ENCODE measurements at places on chromosomes 1 and 21.

DNA sequence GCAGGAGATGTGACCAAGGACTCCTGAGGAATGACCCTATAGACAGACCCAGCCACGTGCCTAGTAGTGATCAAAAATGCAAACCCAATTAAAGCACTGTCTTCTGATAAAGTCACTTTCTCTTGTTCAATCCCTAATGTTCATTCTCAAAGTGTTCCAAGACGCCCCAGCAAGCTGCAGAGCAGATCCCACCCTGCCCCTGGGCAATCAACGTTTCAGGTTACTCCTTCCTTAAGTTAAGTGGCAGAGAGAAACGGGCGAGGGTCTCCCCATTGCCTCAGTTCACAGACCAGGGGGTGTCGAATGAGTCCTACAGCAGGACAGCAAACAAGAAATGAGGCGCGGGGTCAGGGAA is 699 bp upstream of the RGS2 start:
- no peak for DNase-seq

GRCh38 chr1:85333186-85333585 is 56.8 kb upstream of the BCL10 start:
- DNase-seq: no peak

GRCh38 chr1:5983361-5984103 is 8.7 kb downstream of the NPHP4 start:
- no peak for DNase-seq

DNA sequence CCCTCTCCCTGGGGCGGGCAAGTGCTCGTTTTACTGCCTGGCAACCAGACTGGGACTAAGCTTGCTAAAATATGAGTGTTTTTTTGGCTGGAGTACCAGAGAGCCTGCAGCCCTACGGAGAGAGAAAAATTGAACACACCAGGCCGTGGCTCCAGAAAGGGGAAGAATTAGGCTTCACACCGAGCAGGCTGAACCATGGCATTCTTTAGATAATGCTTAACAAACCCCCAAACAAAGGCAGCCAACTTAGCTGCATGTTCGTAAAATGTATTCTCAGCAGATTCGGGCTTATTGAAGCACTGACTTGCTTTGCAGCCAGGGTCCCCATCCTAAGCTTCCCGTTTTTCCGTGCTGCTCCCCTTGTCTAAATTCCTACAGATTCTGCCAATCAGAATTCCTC is 76.6 kb downstream of the LMX1A start:
- no peak for DNase-seq

DNA sequence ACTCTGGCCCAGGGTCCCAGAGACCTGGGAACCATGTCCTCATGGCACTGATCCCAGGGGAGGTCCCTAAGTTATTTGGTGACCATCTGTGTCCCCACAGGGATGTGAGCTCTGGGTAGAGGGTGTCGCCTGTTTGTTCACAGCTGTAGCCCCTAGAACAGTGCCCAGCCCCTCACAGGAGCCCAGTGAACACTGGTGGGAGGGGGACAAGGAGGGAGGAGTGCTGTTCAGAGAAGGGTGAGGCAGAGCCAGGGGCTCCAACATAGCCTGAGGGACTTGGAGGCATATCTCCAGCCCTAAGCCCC is 450.4 kb downstream of the MATN1 start:
- DNase-seq: no peak

DNA sequence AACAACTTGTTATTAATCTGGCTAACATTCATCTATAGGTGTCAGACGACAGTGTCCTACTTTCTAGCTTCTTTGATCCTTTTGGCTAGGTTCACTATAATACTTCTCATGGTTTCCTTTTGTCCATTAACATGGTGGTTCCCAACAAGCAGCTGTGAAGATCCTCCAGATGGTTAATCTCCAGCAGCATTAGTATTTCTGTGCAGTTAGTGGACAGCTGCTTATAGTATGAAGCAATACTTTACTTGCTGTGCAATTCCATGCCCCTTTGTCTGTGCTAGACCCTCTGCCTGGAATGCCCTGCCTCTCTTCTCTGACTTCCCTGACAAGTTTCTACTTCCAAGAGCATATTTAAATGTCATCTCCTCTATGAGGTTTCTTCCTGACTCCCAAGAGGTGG is 41.7 kb upstream of the ARHGAP29 start:
- DNase-seq: no peak

DNA sequence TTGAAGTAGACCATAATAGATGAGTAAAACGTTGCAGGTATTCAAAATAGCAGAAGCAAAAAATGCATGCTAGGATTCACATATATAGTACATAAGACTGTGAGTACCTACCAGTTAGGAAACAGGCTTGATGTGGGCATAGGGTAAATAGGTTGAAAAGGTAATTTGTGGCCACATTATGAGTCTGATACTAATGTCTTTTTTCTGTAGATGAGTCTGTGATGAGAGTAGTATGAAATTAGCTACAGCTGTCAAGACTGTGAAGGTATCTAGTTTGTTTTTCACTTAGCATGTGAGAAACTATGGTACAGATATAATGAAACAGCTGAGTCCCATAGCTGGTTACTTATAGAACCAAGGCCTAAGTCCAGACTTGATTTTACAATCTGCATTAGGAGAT is 12.4 kb upstream of the SPATA1 start:
- no peak for DNase-seq

- DNase-seq: no peak
Measured at GRCh38 chr1:80392529-80392928, 1386.0 kb upstream of the ADGRL4 start.

DNA sequence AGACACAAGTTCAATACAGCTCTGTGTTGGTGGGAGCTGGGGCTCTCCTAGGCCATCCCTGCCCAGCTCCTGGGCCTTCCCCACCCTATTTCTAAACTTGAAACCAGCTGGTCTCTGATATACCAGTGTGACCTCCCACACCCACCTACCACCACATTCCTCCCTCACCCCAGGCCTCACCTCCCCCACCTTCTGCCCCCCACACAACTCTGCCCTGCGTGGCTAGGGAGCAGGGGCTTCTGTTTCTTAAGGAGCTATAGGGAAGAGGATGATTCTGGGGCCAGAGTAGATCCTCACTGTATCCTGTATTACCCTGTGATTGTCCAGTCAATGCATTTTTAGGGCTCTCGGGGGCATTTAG is 16.5 kb downstream of the NES start:
- DNase-seq: no peak

GRCh38 chr1:5857508-5858090 is 134.6 kb downstream of the NPHP4 start:
- no peak for DNase-seq

DNA sequence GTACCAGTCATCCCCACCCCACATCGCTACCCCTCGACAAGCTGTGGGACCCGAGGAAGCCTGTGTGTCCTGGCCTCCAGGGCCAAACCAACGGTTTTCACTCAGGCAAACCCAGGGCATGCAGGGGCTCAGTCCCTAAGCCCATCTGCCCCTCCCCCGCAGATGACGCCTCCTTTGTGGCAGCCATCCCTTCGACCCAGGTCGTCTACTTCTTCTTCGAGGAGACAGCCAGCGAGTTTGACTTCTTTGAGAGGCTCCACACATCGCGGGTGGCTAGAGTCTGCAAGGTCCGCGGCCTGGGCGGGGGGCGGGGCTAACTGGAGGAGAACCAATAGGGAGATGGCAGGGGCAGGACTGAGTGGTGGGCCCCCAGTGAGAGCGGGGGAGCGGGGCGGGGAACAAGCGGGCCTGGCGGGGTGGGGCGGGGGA is 7.4 kb downstream of the SEMA4A start:
- no peak for DNase-seq

DNA sequence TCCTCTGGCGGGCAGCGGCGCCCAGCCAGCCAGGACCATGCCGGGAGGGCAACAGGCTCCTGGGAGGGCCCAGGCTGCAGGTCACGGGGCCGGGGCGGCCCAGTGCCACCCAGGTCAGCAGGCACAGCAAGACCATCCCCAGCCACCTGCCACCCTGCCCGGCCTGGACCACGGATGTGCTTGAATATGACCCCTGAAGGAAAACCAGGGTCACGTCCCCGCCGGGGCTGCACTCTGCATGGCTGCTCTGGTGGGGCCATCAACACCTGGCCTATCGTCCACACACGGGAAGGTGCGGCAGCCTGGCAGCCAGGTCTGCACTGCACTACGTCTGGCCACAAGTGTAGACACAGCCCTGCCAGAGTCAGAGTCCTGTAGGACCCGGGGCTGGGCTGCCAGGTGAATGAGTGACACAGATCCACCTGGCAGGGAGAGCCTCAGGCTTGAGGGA is 6.9 kb downstream of the WNT9A start:
- no peak for DNase-seq

- no peak for DNase-seq
Measured at GRCh38 chr1:162142968-162143367, 73.5 kb downstream of the NOS1AP start.

- no peak for DNase-seq
Measured at GRCh38 chr1:61980561-61980960, 214.1 kb upstream of the L1TD1 start.

GRCh38 chr1:228064296-228064695 is 18.2 kb upstream of the ARF1 start:
- no peak for DNase-seq

DNA sequence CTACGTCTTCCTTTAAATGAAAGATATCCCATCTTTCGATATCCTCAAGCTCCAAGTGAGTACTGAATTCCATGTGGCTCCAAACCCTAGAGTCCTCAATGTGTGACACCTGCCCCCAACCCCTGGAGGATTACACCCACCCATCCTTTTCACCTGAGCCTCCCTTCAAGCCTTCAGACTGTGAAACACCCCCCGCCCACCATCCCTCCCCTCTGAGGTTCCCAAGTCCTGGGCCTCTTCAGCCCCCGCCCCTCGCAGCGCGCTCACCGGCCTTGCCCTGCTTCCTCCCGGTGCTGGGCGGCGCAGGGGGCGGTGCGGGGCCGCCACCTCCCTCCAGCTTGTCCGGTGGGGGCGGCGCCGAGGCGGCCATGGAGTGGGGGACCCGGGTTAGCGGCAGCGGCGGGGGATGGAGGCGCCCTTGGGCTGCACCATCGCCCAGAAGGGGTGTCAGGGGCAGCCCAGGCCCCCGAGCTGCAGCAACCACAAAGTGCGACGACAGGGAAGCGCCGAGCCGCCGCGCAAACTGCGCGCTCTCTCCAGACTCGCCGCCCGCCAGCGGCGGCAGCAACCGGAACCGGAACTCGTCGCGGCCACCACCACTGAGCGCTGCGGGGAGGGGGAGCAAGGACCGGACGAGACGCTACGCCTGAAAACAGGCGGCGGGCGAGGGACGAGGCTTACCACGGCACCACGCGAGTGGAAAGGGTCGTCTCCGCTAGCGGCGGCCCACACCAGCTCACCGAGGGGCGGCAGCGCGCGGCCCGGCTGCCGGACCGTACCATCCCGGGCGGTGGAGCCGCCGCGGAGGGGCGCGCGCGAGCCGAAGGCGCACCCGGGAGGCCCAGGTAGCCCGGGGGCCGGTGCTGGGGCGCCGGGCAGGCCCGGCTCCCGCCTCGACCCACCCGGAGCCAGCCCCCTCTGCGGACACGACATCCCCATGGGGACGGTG is at the start of gene PYGO2:
Gene PYGO2 (minus strand): TSS at position 576 of the 949 bp plus-strand sequence. CDS start 206 bp downstream, at position 370.
- DNase-seq: peak; percentile 75

DNA sequence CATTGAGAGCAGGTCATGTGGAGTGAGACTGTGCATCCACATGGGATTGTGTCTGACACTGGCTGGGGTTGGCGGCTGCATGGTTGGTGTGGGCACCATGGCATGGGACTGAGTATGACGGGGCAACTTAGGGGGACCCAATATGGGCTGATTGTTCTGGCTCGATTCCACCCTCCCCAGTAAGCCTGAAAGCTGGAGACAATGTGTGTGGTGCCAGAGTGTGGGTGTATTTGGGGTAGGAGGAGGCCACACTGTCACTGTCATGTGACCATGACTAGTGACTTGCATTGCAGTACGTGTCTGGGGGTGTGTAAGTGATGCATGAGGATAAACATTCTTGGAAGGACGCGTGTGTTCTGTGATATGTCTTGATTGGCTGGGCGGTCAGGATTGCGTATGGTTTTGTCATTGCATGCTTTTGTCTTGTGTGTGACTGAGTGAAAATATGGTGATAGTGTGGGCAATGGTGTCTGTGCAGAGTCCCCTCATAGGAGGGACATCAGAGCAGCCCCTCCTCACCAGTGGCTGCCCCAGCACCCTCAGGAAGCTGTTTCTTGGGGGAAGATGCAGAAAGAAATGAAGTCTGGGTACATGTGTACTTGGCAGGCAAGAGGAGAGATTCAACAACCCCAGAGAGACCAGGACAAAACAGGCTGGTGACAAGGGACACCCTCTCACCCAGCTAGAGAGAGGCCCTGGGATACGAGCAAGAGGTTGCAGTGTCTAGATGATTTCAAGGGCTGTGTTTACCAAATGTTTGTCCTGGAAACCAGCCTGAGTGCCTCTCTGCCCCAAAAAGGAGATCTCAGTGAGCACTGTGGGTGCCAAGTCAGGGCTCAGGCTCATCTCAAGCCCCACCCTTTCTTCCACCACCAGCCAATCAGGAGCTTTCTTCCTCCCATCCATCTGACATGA is 36.3 kb downstream of the SDC3 start:
- DNase-seq: no peak

GRCh38 chr1:68175621-68176398 is 56.5 kb downstream of the WLS start:
- DNase-seq: no peak

- no peak for DNase-seq
Measured at GRCh38 chr21:32572574-32573420, 12.5 kb downstream of the TCP10L start.

GRCh38 chr1:179490611-179491010 is 85.1 kb downstream of the NPHS2 start:
- no peak for DNase-seq

All from GM18507 (cell line).